Brain microvascular endothelial cell (primary cell): ENCODE measurements at places on chromosomes 2 and 18.

DNA sequence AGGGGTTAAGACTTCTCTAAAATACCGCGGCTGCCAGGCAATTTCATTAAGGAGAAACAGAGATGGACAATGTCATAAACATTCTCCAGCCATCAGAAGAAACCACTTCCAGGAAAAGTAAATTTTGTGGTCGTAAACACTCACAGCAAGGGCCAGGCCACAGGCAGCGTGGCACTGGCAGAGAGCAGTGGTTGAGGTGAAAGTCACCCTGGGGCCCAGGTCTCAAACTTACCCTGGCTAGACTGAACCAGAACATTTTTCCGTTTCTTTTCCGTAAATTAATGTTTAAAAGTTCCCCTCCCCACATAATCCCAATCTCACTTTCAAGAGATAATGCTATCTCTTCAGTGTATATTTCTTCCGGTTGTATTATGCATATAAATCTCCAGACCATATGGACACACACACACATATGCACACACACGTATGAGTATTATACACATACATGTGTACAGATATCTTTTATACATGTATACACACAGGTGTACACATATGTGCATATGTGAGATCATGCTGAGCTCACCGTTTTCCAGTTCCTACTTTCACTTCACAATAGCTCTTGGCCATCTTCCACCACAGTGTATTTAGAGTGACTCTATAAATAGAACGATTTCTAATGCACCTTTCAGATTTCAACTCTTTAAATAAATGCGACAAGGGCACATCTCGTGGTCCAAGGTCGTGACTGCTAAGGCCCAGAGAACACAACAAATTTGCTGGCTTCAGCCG lies 90.1 kb downstream of the MALT1 start:
- DNase-seq = no peak

DNA sequence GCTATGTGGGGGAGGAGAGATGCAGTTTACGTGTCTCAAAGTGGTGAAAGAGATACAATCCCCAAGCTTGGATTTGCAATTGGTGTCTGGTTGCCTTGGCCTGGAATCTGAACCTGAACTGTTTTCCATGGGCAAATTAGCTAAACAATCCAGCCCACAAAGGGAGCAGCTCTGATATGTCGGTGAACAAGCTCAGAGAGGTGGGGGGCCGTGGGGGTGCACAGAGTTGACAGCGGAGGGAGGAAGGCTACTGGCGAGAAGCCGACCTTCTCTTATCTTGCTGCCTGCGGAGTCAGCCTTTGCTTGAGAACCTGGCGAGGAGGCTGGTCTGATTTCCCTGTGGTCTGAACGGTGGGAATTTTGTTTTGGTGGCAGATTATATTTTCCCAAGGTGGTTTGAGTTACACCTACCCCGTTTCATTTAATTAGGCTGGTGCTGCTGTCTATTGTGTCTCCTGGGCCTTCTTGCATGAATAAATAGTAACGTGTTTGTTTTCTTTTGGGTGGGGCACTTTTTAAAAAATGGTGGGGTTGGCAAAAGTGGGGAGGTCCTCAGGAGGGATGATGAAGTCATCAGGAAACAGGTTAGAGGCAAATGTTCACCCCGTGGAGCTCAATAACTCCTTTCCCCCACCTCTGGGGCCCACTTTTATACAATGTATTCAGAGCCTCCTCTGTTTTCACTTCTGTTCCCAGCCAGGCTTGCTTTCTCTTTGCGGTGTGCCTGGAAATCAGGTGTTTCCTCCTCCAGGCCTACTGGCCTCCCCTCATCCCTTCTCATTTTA lies 80.9 kb upstream of the IGFBP5 start:
- no peak for DNase-seq

DNA sequence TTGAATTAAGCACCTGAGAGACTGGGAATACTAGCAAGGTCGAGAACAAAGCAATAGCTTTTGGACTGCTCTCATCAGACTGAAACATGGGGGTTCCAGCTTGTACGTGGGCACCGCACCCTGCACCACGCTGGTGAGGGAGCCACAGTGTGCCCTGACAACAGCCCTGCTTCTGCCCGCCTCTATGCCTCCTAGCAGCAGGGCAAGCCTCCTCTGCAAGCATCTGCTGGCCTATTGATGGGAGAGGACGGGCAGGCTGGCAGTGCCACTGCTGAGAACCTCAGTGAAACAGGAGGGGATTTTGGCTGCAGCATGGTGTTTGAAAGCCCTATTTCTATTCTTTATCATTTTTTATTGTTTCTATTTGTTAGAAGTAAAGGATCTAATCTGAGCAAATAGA lies 146.1 kb upstream of the OTOS start:
- DNase-seq = no peak

DNA sequence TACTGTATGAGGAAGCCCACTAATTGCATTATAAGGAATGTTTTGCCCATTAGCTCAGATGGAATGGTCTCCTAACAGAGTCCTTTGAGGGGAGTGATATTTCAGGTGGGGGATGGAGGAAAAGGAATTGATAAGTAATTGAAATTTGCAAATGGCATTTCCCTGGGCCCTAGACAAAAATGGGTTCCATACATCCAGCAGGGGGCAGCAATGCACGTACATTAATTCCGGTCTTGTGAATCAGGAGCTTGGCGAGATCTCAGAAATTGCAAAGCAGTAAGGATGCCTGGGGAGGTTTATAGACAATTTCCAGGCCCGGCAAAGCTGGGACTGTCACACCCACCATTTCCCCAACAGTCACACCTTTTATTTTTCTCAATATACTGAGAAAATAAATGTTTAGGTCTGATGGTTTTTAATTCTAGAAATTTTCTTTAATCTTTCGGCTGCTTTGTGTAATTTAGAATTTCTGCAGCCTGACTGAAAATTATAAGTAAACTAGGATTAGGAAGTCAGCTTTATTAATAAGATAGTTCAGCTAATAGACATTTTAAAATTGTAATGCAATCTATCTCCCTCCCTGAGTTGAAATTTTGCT lies 122.8 kb downstream of the LYPD1 start:
- DNase-seq = peak; percentile 78

GRCh38 chr2:38907743-38908562 lies 18.3 kb downstream of the ARHGEF33 start:
- no peak for DNase-seq

GRCh38 chr18:43279015-43279744 lies 1.9 kb upstream of the SYT4 start:
- no peak for DNase-seq

DNA sequence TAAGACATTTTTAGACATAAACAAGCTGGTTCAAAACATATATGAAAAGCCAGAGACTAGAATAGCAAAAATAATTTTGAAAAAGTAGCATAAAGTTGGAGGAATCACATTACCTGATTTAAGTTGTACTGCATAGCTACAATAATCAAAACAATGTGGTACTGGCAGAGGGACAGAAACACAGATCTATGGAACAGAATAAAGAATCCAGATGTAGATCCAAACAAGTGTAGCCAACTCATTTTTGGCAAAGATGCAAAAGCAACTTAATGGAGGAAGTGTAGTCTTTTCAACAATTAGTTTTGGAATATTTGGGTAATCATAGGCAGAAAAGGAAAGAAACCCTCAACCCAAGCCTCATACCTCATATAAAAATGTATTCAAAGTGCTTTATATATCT lies 278.7 kb upstream of the ZNF521 start:
- DNase-seq = no peak

DNA sequence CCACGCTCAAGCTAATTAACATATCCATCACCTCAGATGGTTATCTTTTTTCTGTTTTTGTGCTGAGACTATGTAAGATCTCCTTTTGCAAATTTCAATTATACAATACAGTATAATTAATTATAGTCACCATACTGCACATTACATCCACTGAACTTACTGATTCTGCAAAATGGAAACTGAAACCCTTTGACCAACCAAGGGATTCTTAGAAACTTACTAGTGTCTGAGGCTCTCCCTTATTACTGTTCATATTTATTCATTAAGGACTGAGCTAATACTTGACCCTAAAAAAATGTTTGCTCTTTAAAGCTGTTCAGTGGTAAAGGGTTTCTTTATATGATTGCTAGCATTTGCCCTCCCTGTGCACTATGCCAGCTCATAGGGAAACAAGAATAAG lies 50.7 kb downstream of the ADAM23 start:
- DNase-seq = no peak

DNA sequence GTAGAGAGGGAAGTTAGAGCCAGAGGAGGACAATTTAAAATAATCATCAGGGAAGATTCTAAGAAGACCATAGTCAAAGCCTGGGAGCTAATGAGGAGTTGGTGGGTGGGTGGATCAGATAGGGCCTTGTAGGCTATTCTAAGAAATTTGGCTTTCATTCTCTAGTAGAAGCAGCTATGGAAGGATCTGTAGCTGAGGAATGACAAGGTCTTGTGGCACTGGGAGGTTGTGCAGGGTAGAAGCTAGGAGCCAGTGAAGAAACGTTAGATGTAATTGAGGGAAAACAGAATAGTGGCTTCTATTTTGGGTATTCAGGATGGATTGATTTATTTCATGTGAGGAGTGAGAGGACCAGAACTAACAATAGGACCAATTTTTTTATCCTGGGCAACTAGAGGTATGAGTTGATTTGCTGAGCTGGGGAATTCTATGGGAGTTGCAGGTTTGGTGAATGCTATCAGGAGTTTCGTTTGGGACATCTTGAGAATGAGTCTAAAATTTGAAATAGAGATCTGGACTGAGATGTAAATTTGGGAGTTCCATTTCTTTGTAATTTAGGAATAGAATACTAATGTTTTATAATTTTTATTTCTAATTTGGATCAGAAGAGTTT lies 371.9 kb downstream of the PARD3B start:
- no peak for DNase-seq
